ENCODE measurements at places on chromosomes 5 and 9.
A peak's percentile ranks its signal among the peaks of the same experiment; 100 is the strongest.

GRCh38 chr5:39024884-39025283, 49.3 kb downstream of the RICTOR start:
- no peak for DNase-seq

DNA sequence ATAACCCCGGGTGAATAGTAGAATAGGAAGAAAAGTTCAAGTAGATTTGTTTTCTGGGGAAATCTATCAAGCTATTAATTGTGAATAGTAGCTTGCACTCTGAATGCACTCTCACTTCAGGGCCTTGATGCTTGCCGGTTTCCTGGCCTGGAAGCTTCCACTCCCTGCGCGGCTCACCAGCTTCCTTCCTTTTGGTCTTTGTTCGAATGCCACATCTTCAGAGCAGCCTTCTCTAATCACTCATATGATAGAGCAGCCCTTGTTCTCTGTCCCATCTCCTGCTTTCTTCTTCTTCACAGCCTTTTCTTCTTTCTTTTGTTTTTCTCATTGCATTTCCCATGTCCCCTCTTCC, 146.7 kb downstream of the MAST4 start:
- no peak for DNase-seq

DNA sequence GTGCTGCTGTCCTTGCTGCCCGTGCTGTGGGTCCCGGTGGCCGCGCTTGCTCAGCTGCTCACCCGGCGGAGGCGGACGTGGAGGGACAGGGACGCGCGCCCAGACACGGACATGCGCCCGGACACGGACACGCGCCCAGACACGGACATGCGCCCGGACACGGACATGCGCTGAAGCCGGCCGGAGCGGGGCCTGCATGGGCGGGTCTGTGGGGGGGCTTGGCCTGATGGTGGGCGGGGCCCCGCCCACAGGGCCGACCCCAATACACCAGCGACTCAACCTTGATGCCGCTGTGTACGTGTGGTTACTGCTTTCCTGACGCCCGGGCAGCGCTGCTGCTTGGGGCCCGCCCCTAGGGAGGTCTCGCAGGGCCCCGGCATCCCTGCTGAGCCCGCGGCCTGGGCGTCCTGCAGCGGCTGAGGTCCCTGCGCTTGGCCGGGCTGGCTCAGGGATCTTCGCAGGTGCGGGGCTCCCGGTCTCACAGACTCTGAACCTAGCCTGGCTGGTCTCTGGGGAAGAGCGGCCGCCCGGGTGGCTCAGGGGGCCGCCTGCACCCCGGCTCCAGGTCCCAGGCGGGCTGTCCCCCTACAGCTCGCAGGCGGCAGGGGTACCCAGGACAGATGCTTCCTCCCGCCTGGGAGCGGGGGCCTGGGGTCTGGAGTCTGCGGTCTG, 20.9 kb downstream of the SLC6A18 start:
- DNase-seq, result no peak

DNA sequence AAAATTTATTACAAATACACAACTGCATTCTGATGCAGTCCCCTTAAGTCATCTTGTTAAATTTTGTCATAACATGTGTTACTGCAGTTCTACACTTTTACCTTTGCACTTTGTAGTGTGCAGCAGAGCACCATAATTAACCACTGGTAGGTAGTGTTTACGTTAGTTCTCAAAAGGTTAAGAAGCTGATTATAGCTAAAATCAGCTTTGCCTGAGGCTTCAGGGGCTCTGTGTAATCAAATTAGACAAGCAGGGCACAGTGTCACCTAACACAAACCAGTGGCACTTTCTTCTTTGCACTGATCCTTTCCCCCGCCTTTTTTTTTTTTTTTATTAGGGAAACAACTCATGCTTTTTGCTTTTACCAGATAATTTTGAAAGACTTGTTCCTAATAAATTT, 26.1 kb downstream of the POU5F2 start:
- DNase-seq, result no peak

DNA sequence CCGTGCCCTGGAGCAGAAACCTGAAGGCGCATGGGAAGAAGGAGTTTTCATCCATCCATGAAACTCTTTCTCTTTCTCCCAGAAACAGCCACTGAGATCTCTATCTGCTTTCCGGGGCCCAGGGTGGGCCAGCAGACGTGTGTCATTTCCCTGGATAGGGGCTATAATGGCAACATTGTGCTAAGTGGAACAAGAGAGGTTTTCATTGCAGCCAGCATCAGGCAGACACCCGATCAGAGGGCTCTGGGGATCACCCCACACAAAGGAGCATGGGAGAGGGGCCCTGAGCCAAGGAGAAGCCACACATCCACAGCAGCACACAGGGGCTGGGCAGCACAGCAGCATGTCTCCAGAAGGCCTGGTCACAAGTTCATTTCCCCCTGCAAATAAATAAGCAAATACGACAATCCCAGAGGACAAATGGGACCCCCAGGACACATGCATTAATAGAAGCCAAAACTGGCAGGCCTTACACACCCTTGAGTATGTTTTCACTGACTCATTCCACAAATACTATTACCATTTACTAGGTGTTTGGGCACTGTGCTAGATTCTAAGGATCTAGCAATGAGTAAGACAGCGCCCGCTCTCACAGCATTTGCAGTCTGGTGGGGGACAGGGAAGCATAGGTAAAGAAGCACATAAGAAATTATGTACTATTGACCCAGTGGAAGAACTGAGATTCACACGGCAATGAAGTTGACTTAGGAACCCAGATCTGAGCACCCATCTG, 4.3 kb upstream of the AFAP1L1 start:
- DNase-seq, result no peak

- no peak for DNase-seq
Measured at GRCh38 chr5:31485376-31486207, 46.3 kb downstream of the DROSHA start.

DNA sequence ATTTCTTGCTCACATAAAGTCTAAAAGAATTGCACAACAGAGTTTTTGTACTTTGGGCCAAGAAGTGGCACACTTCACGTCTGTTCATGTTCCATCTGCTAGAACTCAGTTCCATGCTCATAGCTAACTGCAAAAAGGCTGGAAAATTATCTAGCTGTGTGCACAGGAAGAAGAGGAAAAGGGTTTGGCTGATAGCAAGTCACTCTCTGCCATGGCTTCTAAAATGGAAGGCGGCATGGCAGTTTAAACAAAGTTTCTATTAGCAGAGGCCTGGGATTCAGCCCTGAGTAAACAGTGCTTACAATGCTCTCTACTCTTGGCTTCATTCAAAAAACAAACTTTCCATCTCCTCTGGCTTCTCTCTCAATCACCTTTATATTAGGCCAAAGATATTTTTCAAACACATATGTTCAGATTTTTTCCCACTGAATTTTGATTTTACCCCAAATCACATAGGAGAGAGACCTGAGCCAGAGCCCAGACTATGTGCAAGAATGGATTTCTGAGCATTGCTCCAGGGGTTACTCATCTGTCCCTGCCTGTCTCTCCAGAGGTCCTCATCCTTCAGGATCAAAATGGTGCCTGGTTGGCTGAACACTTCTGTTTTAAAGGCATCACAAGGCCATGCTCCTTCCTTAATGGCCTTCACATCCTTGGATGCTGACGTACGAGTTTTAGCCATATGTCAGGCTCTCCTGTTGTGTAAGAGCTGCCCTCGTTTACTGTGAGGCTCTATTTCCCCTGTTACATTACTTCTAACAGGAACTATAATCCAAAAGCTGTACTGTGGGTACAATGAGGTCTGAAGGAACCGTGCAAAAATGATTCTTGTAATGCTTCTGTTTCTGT, 226.6 kb downstream of the SAXO1 start:
- no peak for DNase-seq

GRCh38 chr9:17165764-17166163, 30.9 kb downstream of the CNTLN start:
- DNase-seq, result no peak

DNA sequence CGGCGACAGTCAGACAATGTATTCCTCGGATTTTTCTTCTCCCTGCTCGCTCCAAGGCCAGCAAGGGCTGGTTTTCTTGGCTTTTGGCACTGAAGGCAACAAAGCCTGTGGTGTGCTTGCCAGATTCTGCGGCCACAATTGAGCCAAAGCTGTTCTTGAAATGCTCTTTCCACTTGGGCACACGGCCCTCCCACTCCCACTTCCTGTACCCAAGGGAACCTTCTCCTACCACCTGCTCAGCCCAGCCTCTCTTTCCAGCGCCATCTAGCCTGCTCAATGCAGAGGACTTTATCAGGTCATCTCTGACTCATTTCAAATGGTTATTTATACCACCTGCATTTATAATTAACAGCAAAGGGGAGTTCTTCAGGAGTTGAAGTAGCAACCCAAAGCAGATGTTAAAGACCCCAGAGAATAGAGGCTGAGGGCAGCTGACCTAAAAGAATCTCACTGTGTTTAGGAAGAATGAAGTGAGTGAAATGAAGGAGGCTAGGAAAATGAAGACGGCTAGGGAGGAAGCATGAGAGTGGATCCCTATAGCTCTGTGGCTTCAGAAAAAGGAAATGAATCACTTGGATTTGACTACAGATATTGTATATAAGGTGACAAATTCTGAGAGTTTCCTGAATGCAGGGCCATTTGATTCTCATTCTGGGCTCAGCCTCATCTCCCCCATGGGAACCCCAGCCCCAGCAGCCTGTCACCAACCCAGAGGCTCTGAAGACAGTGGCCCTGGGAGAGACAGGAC, 439.0 kb downstream of the ENC1 start:
- DNase-seq, result no peak

DNA sequence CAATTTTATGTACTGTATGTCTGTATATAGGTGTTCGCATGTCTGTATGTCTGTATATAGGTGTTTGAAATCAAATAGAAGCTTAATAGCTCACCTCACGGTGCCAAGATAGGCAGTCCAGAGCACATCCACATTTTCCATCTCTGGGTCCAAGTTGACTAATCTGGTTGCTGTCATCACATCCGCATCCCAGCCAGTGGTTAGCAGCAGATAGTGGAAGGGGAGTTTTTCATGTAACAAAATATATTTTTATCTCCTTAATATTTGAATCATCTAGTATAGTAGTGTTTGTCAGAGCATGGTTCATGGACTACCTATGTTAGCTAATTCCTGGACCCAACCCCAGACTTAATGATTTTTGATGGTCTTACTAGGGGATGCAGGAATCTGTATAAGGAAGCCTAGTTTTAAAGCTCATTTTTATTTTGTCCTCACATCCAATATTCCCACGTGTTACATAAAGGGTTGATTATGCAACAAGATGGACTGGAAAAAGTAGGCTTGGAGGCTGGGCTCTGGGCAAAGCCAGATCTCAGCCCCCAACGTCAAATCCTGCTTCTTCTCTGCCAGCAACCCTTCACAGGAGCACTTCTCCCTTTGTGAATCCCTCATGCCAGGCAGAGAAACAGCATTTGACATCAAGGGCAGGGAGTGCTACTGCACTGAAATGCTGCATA, 219.7 kb downstream of the ZSWIM6 start:
- no peak for DNase-seq

- peak; percentile 25 for DNase-seq
Measured at GRCh38 chr9:116087246-116087645, 66.3 kb upstream of the PAPPA start.

GRCh38 chr9:35229066-35229778, 67.4 kb downstream of the UNC13B start:
- no peak for DNase-seq

- DNase-seq, result no peak
Measured at GRCh38 chr5:31021181-31021624, 172.3 kb upstream of the CDH6 start.
